ENCODE measurements at places on chromosomes 7 and 10.

DNA sequence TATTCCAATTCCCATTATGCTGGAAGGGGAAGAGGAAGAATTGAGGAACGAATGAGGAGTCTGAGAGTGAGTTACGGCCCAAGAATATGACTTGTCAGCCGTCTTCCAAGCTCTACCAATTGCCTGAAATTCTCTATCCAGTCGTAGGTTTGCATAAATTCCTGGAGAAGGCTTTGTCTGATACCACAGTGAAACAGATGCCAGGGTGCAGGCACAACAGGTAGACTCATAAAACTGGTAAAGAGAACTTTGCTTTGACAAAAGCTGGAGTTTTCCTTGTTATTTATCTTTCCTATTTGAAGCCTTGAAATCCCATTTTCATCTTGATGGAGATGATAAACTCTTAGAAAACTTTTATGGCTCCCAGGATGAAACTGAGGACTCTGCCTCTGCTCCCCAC is 251.2 kb downstream of the KCNMA1 start:
- DNase-seq = no peak

DNA sequence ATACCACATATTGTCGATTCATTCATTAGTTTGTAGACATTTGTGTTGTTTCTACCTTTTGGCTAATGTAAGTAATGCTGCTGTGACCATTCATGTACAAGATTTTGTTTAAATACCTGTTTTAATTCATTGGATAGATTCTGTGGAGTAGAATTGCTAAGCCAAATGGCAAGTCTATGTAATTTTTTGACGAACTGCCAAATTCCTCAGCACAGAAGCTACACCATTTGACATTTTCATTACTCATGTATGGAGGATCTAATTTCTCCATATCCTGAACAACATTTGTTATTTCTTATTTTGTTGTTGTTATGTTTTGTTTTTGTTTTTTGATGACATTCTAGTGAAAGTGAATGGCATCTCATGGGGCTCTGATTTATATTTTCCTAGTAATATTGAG is 1351.3 kb upstream of the SORCS1 start:
- DNase-seq = no peak

GRCh38 chr7:152699079-152699478 is 23.1 kb upstream of the XRCC2 start:
- DNase-seq = no peak

DNA sequence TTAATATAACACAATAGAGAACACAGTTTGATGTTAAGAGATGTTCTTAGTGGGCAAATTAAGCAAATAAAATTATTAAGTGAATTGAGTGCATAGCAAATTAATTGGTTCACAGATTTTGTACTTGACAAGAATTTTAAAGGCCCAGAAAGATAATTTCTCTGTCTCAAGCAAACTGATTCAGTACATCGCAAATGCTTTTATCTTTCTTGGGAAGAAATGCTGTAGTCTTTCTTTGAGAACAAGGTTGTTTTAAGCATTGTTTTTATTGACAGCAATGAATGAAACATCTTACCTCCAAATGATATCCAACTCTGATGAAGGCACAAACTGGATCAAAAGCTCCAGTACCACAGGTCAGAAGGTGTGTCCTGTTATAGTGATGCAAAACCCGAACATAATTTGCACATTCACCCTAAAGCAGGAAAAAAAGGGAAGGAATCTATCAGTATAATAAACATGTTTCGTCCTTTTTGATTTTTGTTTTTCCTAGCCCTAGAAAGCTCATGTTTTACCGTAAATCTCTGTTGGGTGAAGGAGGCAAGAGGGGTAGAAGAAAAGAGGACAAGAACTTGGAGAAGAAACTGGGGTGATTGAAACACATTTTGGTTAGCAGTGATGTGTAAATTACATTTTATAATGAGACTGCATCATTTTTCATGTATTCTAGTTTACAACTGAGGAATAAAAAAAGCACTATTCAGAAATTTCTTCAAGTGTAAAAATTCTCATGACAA is 182.6 kb downstream of the SEMA3E start:
- DNase-seq = no peak

GRCh38 chr7:69880840-69881239 is 282.6 kb downstream of the AUTS2 start:
- no peak for DNase-seq
